Heart left ventricle (tissue), 16 donors: ENCODE measurements at places on chromosomes 3 and 15.

DNA sequence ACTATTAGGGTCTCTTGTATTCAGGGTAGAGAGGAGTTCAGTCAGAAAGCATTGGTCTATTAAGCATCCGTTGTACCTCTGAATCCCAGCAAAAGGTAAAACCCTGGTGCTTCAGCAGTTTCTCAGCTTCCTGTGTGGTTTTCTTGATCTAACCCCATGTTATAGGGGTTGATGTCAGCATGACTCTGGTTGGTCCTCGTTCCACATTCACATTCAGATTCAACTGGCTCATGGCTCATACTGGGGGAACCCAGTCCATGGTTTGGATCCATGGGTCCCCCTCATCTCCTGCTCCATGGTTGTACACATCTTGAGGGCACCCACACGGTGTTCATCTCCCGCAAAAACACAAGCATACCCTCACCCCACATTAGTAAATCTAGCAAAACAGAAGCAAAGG, 47.7 kb upstream of the C2CD4B start:
- no peak for DNase-seq

DNA sequence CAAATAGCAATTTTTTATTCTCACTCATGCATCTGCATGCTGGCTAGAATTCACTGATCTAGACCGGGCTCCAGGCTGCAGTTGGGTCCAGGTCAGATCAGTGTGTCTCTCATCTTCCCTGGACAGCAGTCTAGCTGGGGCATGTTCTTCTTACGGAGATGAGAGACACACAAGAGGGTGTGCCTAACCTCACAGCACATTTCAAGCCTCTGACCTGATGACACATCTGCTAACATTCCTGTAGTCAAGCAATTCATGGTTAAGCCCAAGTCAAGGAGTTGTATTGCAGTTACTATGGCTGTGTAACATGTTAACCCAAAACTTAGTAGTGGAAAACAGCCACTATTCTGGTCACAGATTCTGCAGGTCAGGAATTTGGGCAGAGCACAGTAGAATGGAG, 13.1 kb downstream of the BSN start:
- no peak for DNase-seq

GRCh38 chr15:51111061-51111460, 16.4 kb upstream of the TNFAIP8L3 start:
- DNase-seq: no peak

GRCh38 chr15:39587731-39588530, 7.1 kb downstream of the THBS1 start:
- no peak for DNase-seq

DNA sequence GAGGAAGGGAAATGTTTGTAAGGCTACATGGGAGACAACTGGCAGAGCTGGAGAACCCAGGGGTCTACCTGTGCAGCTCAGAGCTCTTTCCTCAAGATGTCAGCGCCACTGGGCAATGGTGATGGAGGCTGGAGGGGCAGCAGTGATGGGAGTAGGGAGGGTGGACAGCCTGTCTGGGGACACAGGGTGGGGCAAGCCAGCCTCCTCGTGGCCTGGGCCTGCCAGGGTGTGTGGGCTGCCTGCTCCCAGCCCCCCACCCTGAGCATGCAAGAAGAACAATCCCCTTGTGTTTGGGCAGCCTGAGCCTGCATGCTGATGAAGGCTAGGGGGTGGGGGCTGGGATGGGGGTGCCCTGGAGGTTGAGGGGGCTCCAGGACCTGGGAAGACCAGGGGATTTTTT, 1.2 kb downstream of the PCBP4 start:
- DNase-seq: no peak

DNA sequence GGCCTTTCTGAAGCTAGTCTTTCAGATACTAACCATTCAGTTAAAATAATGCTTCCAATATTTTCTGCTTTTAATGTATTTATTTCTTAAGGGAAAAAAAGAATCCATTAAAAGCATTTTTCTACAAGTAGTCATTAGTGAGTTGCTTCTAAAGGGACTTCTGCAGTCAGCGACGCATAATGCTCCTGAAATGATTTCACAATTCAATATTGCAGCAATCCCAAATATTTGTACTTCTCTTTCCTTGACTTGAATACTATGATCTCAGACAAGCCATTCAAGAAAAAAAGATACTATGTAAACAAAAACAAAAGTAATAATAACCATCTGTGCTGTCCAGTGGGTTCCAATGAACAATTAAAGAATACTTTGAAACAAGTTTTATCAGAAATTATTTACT, 681.0 kb downstream of the DIPK2A start:
- no peak for DNase-seq

DNA sequence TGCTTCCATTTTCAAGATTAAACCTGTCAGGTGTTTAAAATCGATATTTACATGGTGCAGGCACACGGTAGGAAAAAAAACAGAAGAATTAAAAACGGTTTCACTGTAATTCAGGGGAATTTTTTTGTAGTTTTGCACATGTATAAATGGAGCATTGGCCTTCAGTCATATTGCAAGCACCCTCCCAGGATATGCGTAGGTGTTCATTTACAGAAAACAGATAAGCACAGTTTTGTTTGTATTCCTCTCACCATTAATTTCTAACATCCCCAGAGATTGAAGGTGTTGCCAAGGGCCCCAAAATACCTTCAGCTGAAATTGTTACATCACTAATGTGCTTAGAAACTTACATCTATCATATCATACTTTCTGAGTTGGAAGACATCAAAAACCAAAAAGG, 427.1 kb upstream of the NR2F2 start:
- no peak for DNase-seq

DNA sequence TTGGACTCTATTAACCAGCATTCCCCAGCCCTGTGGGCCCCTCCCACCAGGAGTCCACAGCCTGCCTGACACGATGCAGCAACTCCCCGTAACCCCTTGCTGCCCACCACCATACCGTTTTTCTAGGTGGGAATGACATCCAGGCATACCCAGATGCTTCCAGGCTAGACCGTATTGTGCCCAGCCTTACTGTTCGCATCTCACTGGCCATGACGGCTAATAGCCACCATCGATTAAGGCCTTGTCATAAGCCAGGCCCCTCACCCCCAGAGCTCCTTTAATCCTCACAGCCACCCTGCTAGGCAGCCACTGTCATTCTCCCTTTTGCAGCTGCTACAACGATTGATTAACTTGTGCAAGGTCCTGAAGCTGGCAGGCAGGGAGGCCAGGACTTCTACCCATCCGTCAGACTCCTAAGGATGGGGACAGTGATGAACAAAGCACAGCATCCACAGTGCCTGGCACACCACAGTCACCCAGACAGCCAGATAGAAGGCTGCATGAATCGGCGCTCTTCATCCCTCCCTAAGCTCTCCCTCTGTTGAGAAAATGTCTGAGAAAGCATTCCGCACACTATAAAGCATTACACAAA, 60.0 kb upstream of the FLNB start:
- no peak for DNase-seq

- DNase-seq: no peak
These were observed 67.4 kb downstream of the RBMS3 start for GRCh38 chr3:29348316-29348715.

- no peak for DNase-seq
These were observed 34.7 kb downstream of the NTRK3 start for GRCh38 chr15:88221836-88222235.

- no peak for DNase-seq
These were observed 471.0 kb upstream of the SEMA6D start for GRCh38 chr15:47246317-47246716.

DNA sequence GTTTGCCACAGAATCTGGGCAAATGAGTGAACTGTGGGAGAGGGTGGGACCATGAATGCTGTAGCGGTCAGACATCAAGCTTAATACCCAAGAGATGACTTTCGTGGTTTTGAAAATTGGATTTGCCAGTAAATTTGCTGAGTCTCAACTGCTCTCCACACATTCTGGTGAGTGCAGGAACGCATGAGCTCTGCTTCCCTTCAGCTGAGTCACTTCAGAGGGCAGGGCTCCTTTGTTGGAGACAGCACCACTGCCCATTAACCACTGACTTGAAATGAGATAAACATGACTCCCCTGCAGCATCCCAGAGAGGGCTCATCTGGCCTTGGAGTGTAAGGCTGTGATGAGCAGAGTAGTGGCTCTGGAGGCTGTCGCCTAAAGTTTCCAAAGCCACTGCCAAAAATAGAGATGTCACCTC, 22.6 kb downstream of the RARRES1 start:
- DNase-seq: no peak

GRCh38 chr15:44023176-44023575, 171.9 kb downstream of the FRMD5 start:
- no peak for DNase-seq

DNA sequence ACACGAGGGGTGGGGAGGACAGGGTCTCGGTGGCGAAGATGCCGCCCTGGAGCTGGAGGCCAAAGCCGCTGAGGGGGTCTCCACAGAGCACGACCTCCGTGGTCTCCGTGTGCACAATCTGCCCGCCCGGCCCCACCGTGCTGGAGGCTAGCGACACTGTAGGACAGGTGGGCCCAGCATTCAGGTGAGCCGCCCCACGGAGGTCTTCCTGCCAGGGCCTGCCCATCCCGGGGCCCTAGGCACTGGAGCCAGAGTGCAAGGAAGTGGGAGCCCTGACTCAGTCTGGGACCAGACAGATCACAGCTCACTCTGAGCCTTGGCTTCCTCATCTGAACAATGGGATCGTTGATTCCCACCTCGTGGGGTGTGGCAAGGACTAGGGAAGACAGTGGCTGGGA, 25.8 kb downstream of the GRIP2 start:
- peak; percentile 15 for DNase-seq

DNA sequence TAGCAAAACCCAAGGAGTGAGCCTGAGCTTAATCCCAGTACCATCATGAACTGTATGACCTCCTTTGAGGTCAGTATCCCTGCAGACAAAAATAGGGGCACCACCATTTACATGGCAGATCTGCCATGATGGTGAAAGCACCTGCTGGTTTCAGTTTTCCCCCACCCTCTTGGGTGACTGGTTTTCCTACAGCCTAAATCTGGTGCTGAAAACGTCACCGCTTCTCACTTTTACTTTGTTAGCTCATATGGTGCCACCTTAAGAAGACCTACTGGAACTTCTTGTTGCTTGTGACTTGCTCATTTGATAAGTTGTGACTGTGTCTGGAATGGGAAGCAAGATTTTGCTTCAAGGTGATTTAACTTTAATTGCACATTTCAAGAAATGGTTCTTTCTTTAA, 5.1 kb downstream of the PPP1R2 start:
- DNase-seq: no peak

DNA sequence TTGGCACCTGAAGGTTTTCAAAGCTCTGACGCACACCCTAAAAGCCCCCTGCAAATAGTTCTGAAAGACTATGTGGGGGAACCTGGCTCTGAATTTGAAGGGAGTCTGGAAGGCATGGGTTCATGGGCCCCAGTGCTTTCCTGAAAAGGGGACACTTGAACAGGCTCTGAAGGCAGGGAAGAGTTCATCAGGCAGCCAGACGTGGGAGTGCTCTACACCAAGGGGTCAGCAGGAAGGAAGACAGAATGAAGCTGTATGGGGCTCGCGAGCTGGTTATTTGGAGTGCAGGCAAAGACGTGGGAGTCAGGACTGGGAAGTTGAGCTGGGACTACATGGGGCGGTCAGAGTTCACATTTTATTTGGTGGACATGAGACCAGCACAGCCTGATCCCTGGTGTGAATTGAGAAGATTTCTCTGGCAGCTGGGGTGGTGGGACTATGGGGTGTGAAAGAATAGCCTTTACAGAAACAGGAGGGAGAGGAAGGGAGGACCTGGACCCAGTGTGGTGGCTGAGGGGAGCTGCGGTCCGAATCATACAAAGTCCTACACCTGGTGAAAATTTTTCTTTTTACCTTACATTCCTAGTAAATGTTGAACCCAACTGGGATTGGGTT, 12.6 kb downstream of the ABHD6 start:
- no peak for DNase-seq

GRCh38 chr3:153045150-153045549, 116.9 kb upstream of the RAP2B start:
- no peak for DNase-seq

DNA sequence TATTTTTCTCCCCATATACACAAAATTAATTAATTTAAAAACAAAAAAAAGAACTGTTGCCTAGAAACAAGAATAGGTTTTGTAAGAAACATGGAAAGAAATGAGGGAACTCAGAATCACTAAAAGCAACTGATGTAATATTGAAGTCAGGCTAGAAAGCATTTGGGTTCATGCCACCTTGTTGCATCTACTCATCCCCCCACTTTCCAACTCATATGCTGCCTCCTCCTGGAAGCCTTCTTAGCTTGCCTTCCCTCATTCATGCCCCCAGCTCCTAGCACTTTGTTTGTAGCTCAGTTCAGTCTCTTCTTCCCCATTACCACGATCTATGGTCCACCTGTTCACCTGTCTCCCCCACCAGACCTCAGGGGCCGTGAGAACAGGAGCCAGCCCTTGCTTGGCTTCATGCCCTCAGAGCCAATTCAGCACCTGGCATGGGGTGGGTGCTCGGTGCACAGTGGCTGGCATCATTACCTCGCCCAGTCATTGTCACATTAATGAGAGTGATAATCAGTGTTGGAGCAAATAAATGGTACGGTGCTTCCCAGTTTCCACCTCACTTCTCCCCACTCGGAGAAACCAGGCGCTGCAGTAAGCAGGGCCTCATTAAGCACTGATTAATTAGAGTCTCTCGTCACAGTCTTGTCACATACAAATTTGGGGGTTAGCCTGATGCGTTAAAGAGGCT, 62.4 kb upstream of the SLC6A1 start:
- DNase-seq: no peak

DNA sequence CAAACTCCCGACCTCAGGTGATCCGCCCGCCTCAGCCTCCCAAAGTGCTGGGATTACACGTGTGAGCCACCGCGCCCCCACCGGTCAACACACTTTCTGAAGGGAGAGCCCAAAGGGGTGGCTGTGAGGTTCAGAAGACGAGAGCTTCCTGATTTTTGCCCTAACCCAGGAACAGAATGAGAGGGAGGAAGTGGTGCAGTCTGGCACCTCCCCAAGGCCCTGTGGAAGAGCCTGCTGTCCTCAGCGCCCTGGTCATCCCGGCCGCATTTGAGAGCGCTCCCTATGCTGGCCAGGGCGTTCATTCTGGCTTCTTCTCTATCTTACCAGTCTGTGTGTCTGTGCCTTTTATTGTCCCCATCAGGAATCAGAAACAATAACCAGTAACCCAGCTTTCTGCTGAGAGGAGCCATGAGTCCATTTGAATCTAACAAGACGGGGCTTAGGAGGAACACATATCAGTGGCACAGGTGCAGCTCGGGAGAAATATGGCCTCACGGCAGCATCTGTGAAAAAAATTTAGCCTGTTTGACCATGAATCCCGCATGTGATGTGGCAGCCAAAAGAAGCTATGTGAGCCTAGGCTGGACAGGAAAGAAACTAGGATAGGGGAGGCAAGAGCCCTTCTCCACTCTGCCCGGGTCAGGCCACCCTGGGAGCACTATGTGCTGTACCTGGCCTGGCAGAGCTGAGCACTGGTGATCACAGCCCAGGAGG, 12.9 kb downstream of the BDH1 start:
- DNase-seq: peak; percentile 26

- no peak for DNase-seq
These were observed 537.7 kb upstream of the MDFIC2 start for GRCh38 chr3:70849911-70850699.

GRCh38 chr3:172270557-172271166, 177.6 kb downstream of the GHSR start:
- no peak for DNase-seq

- DNase-seq: no peak
These were observed 74.3 kb upstream of the VGLL4 start for GRCh38 chr3:11717768-11718636.
